Endodermal cell (in vitro differentiated cells): ENCODE measurements at places on chromosomes 3 and 15. TPM values are rescaled to one million over a fixed set of nuclear protein-coding genes. Genes with fewer than 3 reads are reported as not detected.

GRCh38 chr15:43225201-43225949, 4.6 kb upstream of the EPB42 start:
- no peaks in the 10 kb centered on the region for H3K36me3 ChIP-seq
- no peaks in the 10 kb centered on the region for H3K4me1 ChIP-seq
- no peaks in the 10 kb centered on the region for H3K27me3 ChIP-seq

GRCh38 chr3:77889616-77890015, 849.7 kb downstream of the ROBO2 start:
- no peak overlapping the region for H3K4me3 ChIP-seq
- no peaks in the 10 kb centered on the region for H3K36me3 ChIP-seq
- DNase-seq = no peak
- H3K27me3 ChIP-seq = no peaks in the 10 kb centered on the region
- H3K27ac ChIP-seq = no peak overlapping the region

DNA sequence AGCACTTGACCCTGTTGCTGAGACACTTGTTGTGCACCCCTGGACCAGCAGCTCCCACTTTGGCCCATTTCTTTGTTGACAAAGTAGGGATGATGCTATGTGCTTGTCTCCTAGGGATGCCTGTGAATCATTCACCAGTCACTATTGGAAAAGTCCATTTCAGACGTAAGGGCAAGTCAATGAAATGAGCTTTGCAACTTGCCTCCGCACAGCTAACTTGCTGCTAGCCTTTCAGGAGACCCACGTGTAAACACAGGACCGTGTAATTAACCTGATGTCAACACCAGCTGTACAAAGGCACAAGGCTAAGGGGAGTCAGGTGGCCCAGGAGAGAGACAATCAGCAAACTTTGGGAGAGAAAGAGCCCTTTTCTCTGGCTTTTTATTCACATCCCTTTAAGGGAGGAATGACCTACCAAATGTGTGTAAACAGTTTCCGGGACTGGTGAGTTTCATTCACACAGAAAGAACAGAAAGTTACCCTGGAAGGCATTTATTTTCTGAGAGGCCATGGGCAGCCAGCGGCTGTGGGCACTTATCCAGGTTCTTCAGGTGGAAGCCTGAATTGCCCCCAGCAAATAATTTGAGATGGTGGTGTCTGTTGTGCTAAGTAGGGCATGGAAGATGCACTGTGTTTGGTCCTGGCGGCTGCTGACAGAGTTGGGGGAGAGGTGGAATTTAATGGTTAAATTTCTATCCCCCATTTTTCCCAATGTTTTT, 54.0 kb downstream of the TIPARP start:
- no peak overlapping the region for H3K27ac ChIP-seq
- H3K27me3 ChIP-seq = no peaks in the 10 kb centered on the region

DNA sequence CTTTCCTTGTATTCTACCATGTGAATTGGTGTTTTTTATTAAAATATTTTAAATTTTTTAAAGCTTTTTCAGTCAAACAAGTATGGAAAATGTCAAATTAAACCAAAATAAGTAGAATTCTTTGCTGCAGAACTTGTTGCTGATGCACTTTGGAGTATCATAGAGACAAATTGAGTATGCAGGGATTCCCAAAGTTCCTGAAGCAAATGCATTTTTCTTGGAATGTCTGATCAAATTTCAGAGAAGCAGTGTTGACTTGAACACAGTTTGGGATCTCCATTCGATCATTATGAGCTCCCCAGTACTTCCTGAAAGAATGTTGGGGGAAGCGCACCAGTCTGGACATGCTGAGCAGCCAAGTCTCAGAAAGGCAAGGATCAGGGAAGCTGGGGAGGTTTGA, 517.8 kb upstream of the CFAP20DC start:
- H3K27me3 ChIP-seq = no peaks in the 10 kb centered on the region
- no peak overlapping the region for H3K4me3 ChIP-seq
- H3K27ac ChIP-seq = no peak overlapping the region
- peaks cover 7% of the 10 kb centered on the region for H3K4me1 ChIP-seq
- no peaks in the 10 kb centered on the region for H3K36me3 ChIP-seq

GRCh38 chr3:143123353-143123984, 3.9 kb downstream of the CHST2 start:
- no peak for DNase-seq
- H3K4me3 ChIP-seq = no peak overlapping the region
- H3K27ac ChIP-seq = no peak overlapping the region
- no peaks in the 10 kb centered on the region for H3K36me3 ChIP-seq
- H3K27me3 ChIP-seq = peaks cover 15% of the 10 kb centered on the region

DNA sequence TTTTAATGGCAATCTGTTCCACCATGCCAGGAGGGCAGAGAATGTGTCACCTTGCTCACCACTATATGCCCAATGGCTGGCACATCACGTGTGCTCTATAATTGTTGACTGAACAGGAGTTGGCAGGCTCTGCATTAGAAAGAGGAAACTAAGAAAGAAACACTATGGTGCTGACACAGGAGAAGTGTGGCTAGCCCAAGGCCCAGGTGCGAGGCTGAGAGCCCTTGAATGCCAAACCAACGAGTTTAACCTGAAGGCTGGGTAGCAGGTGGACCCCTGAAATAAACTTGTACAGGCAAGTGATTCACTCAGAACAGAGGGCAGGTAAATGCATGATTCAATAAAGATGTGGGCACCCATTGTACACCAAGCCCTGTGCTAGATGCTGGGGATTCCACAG, 2.4 kb downstream of the CHCHD4 start:
- no peak overlapping the region for H3K27ac ChIP-seq
- H3K36me3 ChIP-seq = peaks cover 50% of the 10 kb centered on the region
- H3K4me1 ChIP-seq = peaks cover 4% of the 10 kb centered on the region
- H3K4me3 ChIP-seq = peak overlapping the region; percentile 92
- H3K27me3 ChIP-seq = no peaks in the 10 kb centered on the region

DNA sequence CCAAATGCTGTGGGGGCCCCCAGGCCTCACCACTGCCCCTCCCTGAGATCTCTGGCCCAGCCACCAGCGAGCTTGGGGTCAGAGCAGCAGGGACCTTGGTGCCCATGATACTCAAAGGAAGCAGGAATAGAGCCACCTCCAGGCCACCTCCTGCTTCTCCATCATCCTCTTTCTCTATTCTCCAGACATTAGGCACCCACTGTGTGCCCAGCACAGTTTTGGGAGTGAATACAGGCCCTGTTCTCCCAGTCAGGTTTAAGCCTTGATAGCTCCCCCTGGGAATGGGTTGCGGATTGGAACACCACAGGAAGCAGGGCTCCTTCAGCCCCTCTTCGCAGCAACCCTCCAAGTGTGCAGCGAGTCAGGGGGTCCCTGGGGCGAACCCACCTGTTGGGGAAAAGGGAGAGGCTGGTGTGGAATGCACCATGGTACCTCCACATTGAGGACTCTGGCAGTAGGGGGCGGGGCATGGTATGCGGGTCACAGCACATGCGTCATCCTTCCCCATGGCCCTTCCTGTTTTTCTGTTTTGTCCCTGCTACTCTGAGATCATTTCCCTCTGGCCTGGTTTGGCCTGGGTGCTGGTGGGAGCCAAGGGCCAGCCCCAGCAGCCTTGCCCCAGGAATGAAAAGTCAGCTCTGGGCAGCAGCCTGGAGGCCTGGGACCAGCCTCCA, 14.2 kb upstream of the SEMA3B start:
- peak overlapping the region; percentile 38 for H3K27ac ChIP-seq
- peaks cover 60% of the 10 kb centered on the region for H3K36me3 ChIP-seq
- H3K27me3 ChIP-seq = no peaks in the 10 kb centered on the region
- no peaks in the 10 kb centered on the region for H3K4me1 ChIP-seq
- no peak overlapping the region for H3K4me3 ChIP-seq

DNA sequence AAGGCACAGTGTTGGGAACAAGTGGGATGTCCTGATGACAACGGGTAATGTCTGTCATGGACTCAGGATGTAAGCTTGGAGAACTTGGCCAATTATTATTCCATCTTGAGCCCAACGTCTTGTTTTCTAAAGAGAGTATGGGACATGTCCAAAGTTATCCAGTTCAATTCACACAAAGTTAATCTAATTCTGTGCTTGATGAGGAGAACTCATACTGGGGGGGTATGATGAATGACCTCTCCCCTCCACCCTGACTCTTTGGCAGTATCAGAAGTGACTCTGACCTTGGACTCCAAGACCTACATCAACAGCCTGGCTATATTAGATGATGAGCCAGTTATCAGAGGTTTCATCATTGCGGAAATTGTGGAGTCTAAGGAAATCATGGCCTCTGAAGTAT, 36.3 kb downstream of the TGM4 start:
- H3K4me1 ChIP-seq = no peaks in the 10 kb centered on the region
- no peak overlapping the region for H3K27ac ChIP-seq
- no peaks in the 10 kb centered on the region for H3K27me3 ChIP-seq
- H3K36me3 ChIP-seq = no peaks in the 10 kb centered on the region
- H3K4me3 ChIP-seq = no peak overlapping the region

DNA sequence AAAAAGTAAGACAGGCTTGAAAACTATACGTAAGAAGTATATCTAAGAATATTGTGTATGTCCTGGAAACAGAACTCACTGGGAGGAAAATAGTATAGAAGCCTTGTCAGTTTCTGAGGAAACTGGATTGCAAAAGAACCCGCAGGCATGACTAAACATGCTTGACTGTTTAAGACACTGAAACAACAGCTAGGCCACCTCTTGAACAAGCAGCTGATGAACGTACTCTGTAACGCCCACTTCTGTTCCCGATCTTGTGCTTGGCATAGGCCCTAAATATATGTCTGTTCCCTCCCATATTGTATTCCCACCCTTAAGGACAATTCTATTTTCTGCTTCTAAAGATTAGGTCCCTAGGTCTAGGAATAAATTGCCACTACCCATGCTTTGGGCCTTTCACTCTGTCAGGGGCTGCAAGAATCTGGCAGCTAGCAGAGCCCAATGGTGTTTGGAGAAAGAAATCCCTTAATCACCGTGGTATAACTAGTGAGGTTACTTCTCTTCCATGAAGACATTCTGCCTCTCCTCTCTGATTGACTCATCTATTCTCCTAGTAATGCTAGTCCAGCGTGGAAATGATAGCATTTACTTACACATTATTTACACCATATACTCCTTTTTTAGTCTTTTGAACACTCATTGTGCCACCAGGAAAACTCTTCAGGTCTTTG, 46.2 kb downstream of the CD200 start:
- no peaks in the 10 kb centered on the region for H3K4me1 ChIP-seq
- H3K4me3 ChIP-seq = no peak overlapping the region
- no peaks in the 10 kb centered on the region for H3K27me3 ChIP-seq
- no peak overlapping the region for H3K27ac ChIP-seq

DNA sequence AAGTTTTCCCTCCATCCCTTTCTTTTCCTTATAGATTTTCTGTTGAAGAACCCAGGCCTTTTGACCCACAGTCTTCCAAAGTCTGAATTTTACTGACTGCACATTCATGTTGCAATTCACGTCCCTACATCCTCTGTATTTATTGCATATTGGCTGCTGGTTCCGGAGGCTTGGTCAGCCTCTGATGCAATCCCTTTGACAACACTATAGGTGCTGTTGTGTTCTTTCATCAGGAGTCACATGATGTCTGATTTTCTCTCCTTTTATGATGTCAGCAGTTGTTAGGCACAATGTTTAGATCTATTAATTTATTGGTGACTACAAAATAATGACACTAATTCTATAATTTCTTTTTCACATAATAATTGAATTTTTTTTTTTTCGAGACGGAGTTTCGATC, 8.7 kb downstream of the CYP1A1 start:
- no peak for DNase-seq
- no peaks in the 10 kb centered on the region for H3K4me1 ChIP-seq
- no peaks in the 10 kb centered on the region for H3K36me3 ChIP-seq
- peaks cover 5% of the 10 kb centered on the region for H3K27me3 ChIP-seq
- no peak overlapping the region for H3K4me3 ChIP-seq

The ZNF860 gene
- total RNA-seq = 0.49 to 0.94 TPM (median 0.59 TPM) in 3 replicates

The TMEM108 gene
- total RNA-seq = 7.9 to 8.8 TPM (median 7.9 TPM) in 3 replicates

The CD276 gene
- 115 and 122 TPM in 2 replicates for total RNA-seq

The LMAN1L gene
- not detected in 2 replicates for total RNA-seq

The TTLL13 gene
- total RNA-seq = 0.46 to 0.70 TPM in 2 of 3 replicates, not detected in the other

The PRR20G gene
- not detected in 2 replicates for total RNA-seq

The SH2D7 gene
- not detected in 2 replicates for total RNA-seq
